ENCODE measurements at places on chromosomes 7 and 10.

DNA sequence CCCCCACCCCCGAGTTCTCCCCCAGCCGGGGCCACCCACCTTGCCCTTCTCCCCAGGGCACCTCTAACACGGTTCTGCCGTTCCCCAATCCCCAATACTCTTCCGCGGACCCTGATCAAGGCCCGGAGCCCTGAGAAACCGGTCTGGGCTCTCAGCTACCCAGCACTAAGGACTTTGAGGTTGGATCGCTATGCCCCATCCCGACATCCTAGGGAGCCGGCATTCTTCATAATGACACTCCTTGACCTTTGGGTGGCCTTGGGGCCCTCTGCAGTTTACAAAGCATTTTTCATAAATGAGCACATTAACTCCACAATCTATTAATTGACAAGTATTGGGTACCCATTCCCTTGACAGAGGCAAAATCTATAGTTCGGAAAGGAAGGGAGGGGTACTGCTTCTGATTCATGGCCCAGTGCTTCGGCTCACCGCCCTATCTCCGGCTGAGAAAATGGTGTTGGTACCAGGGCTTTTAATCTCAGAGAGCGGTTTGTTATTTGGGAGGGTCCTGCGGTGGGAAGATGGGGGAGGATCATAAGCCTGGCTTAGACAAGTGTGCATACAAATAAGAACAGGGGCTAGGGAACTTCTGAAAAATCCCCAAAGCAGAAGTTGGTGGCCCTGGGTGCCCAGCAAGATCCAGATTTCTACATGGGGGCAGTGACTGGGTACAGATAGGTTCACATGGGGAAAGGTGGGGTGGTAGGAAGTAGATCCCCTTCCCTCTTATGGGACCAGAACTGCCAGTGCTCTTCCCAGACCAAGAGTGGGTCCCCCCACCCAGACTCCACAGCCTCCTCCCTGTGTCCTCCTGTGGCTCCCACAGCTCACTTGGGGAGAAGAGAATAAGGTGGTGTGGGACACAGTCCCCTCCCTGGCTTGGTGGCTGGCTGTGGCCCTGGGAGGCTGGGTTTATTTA lies 3.2 kb downstream of the IMPDH1 start:
- no peak for DNase-seq

DNA sequence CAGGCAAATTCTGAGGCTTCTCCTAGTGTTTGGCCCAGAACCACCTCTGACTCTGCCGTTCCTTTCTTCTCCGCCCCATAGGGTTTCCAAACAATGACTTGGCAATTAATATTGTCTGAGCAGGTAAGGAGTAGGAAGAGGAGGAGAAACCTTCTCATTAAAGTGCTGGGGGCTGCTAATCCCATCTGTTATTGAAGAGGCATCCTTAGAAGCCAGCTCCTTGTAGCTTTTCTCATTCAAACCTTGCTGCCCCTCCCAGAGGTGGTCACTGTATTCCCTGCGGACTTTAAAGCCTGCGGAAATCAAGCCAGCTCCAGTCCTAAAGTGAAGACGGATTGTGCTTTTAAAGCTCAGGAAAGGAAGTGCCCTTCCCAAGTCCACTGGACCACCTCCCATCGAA lies 1.4 kb upstream of the NKX1-2 start:
- DNase-seq: no peak

GRCh38 chr10:67049988-67050387 lies 124.2 kb downstream of the LRRTM3 start:
- no peak for DNase-seq

GRCh38 chr10:49388161-49388560 lies 7.7 kb downstream of the DRGX start:
- no peak for DNase-seq

GRCh38 chr7:8282162-8282561 lies 20.2 kb upstream of the ICA1 start:
- DNase-seq: no peak

DNA sequence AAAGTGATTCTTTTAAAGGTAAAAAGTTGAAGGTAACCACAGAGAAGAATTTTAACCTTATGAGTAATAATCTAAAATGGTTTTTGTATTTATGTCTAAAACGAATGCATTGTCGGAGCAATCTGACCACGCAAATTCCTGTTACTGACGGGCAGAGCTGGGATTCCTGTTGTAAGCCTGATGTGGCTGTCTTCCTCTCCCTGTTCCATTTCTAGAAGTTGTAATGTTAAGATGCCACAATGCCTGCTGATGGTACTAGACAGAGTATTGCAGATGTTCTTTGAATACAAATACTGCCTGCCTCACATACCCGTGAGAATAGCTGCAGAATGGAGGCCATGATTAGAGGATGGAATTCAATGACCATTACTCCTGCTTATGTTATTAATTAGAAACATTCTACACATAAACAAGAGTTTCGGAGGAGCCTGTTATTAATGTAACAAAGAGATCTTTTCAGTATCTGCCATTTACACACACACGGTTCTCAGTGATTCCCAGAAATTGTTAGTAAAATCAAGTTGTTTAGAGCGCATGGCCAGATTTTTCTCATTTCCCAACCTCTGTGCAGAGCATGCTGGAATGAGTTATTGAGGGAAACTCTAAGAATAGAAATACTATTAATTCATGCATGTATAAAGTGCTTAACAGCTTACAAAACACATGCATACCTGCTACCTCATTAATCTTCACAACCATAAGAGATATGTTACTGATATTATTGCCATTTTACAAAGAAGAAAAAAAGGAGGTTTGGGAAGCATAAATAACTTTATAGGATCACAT lies 196.8 kb downstream of the PTN start:
- no peak for DNase-seq

DNA sequence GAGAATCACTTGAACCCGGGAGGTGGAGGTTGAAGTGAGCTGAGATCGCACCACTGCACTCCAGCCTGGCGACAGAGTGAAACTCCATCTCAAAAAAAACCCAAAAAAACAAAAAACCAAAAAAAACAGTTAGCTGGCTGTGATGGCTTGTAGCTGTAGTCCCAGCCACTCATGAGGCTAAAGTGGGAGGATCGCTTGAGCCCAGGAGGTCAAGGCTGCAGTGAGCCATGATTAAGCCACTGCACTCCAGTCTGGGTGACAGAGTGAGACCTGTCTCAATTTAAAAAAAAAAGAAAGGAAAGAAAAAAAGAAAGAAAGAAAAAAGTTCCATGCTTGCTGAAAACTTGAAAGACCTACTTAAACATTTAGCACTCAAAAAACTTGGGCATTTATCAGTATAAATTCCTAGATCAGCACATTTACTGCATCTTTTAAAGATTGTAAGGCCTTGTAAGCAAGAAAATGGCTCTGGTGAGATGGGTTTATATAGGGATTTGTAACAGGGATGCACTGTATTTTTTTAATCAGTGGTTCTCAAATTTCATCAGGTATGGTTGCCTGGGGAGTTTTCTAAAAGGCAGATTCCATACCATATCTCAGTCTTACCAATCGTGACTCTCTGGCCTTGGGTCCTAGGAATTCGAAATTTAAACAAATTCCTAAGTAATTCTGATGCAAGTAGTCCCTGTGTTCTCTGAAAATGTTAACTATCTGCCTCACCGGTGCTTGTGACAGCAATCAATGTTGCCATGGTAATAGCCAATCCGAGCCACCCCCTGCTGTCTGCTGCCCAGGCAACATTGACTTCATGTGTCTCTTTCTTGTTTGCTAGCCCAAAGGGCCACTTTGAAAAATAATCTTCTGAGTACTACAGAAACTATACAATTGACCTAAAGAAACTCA lies 11.5 kb upstream of the NT5C2 start:
- DNase-seq: no peak

GRCh38 chr10:34644224-34644623 lies 170.9 kb downstream of the PARD3 start:
- DNase-seq: no peak

- DNase-seq: no peak
These were observed 53.5 kb downstream of the ZNF37A start for GRCh38 chr10:38147686-38148085.

DNA sequence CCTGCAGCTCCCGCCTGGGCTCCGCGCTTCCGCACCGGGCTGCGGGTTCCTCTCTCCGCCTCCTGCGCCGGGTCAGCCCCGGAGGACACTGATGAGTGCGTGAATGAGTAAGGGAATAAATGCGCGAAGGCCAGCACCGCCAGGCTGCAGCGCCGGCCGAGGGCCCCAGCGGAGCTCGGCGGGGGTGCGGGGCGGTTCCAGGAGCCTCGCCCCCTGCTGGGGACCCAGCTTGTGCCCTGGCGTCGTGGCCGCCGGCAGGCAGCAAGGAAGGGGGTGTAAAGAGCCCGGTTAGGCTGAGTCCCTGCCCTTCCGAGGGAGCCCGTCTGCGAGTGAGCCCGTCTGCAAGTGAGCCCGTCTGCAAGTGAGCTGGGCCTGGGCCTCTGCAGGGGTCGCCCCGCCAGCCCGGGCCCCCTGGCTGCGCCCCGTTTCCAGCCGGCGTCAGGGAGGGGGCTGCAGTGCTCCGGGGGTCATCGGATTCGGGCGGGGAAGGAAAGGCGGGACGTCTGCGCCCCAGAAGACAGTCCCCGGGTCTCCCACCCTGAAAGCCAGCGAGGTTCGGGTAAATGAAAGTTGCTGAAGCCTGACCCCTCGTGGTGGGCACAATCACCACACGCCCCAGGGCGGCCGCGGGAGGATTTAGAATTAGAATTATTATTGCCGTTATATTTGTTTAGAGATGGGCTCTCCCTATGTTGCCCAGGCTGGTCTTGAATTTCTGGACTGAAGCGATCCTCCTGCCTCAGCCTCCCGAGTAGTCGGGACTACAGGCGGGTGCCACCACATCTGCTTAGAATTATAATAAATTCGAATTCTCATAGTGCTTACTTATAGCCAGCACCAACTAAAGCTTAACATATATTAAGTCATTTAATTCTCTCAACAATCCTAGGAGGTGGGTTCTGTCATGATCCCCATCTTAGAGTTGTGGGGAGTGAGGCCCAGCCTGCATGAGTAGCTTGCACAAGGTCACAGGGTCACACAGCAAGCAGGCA lies 8.6 kb upstream of the CRYGN start:
- no peak for DNase-seq

DNA sequence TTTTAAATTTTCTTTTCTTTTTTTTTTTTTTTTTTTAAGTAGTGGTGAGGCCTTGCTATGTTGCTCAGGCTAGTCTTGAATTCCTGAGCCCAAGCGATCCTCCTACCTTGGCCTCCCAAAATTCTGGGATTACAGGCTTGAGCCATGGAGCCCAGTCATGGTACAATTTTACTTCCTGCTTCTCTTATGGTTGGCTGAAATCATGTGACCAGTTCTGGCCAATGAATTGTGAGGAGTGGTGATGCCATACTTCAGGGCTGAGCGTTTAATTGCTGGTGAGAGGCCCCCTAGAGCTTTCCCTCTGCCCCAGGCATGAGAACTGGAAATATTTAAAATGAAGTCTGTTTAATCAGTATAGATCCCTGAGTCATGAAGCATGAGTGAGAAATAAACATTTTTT lies 22.2 kb upstream of the BAIAP2L1 start:
- no peak for DNase-seq

DNA sequence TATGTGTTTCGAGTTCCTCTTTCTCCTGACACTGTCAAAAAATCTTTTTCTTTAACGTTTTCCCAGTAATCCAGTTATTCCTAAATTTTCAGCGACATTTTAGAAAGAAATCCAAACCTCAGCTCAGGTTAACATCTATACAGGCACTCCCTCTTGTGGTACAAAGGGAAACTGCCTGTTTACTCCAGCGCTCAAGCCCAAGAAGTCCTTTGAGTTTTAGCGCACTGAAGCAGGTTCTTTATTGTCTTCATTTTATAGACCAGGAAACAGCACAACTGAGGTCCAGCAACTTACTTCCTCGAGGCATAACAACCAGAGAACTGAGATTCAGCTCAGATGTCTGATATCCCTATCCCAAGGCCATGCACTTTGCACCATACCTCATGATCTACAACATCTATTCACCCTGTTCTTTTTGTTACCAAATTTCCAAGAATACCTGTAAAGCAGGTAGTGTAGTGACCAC lies 287.2 kb upstream of the MKLN1 start:
- no peak for DNase-seq

GRCh38 chr10:35331894-35332640 lies 4.2 kb upstream of the CCNY start:
- DNase-seq: no peak

GRCh38 chr10:1651270-1651966 lies 85.9 kb downstream of the ADARB2 start:
- no peak for DNase-seq

DNA sequence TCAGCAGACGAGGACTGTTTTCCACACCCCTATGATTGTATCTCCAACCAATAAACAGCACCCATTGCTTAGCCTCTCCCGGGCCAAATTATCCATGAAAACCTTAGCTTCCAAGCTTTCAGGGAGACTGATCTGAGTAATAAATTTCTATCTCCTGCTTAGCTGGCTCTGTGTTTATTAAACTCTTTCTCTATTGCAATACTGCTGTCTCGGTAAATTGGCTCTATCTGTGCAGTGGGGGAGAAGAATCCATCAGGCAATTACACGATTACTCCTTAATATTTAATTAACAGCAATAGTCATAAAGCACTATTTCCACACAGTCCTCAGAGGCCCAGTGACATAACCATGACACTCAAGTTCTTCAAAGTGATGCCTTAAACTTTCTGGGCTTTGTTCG lies 1122.8 kb downstream of the TYW1 start:
- DNase-seq: no peak

DNA sequence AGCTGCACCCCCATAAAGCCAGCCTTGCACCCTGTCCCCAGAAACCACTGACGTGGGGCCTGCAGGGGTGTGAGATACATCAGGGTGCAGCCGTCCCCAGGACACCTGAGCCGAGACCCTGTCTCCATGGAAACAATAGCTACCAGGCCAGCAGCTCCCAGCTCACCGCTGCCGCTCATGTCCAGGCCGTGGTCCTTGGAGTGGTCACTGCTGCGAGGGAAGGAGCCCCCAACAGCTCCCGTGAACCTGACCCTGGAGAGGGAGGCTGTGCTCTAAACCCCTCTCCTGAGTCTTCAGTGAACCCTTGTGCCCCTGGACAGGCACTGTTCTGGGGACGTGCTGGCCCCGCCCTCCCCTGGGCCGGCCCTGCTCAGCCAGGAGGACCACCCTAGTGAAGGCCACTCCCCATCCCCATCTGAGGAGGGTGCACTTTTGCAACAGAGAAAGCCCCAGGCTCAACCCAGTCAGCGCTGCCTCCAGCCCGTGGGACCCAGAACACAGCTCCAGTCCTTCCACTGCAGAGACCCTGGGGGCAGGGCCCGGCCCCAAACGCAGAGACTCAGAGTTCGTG lies 19.6 kb upstream of the INPP5A start:
- DNase-seq: no peak

DNA sequence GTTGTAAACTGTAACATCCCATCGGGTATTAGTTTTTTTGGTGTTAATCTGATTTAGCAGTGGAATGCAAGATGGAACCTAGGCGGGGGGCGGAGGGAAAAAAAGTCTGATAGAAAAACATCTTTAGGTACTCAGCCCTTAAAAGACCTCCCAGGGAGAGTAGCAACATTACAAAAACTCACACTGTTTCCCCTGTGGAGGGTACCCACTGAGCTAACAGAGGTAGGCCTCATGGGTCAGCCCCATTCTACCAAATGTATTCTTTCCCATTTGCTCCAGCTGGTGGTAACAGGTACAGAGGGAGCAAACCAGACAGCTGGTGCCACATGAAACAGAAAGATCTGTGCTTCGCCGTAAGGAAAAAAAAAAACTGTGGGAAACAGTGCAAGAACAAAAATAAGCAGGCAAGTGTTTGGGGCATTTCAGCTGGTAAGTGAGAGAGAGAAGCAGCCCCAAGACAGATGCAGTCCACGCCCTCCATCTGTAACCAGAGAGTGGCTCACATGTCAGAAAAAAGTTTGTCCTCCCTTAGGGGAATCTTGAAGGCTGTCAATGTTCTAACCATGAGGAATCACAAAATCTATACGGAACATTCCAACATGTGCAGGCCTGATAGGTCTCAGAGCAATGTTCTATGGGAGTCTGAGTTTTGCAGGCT lies 65.3 kb downstream of the HOXA1 start:
- no peak for DNase-seq

- DNase-seq: no peak
These were observed 174.9 kb upstream of the NRP1 start for GRCh38 chr10:33509231-33509831.
